Stimulated activated CD4-positive, alpha-beta T cell treated with anti-CD3 and anti-CD28 coated beads, Interleukin-15, amount 100 ng/mL, for 24 hours (primary cell): ENCODE measurements at places on chromosomes 1 and 21.
A peak's percentile ranks its signal among the peaks of the same experiment; 100 is the strongest.

GRCh38 chr1:27606708-27607238 lies 2.8 kb upstream of the AHDC1 start:
- DNase-seq, result no peak

DNA sequence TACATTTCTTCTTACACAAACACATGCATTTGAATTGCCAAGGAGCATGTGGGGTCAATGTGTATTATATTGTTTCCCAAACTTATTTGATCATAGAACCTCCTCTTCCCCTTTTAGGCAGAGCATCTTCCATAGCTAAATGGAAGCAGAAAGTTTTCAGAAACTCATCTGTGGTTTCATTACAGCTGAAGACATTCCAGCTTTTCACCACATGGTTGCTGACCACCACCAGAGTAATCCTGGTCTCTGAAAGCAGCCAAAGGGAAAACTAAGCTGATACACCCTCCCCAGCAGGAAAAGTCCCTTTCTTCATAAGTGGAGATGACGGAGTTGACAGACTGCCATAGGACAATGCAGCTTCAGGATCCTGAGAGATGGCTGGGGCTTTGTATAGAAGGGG lies 30.2 kb upstream of the OTUD3 start:
- DNase-seq, result no peak

- no peak for DNase-seq
Observed at GRCh38 chr1:216528816-216529215, 105.6 kb upstream of the USH2A start.

DNA sequence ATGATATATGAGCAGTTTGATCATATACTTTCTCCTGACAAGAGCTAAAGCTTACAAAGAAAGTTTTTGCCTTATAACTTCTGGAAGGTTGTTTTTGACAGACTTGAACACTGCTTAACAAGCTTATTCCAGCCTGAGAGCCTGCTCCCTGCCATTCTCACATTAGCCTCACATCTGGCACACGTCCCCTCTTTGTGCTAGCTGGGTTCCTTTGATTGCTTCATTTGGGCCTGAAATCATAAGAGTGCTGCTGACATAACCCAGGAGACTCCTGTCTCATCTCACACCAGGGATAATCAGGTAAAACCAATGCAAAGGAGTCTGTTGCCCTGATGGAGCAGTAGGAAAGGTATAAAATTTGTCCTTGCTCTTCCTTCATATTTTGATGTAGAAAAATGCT lies 1411.7 kb upstream of the B3GALT2 start:
- no peak for DNase-seq

- no peak for DNase-seq
Observed at GRCh38 chr1:95021805-95022643, 50.7 kb downstream of the ALG14 start.

- no peak for DNase-seq
Observed at GRCh38 chr1:89932598-89933364, 62.1 kb upstream of the ZNF326 start.

- no peak for DNase-seq
Observed at GRCh38 chr21:36149788-36150711, 6.6 kb upstream of the DOP1B start.

GRCh38 chr1:86852289-86852688 lies 61.6 kb downstream of the SELENOF start:
- no peak for DNase-seq

- no peak for DNase-seq
Observed at GRCh38 chr1:190832511-190832910, 354.8 kb upstream of the BRINP3 start.

DNA sequence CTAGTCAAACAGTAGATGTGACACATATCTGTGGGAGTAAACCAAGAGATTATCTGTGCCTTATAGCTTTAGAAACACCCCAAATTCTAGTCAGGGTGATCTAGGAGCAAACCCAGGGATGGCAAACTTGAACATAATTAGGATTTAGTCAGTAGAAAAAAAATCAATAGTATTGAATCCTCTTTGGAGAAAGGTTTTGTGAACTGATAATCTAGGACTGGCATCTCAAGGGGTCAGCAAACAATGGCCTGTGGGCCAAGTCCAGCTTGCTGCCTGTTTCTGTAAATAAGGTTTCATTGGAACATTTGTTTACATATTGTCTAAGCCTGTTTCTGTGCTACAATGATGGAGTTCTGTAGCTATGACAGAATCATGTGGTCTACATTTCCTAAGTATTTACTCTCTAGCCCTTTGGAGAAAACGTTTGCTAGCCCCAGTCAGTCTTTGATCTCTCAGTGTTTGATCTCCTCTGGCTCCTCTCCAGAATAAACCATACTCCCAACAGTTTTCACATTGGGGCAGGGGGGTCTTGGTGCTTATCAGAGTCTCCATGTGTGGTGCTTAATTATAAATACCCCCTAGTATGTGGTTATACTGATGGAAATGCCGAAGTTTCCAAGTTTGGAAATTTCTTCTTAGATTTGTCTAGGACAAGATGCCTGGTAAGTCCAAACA lies 385.8 kb downstream of the NTNG1 start:
- no peak for DNase-seq

GRCh38 chr1:168469690-168470089 lies 74.1 kb downstream of the XCL2 start:
- peak; percentile 55 for DNase-seq

- DNase-seq, result no peak
Observed at GRCh38 chr21:39850333-39850732, 16.9 kb upstream of the PCP4 start.

DNA sequence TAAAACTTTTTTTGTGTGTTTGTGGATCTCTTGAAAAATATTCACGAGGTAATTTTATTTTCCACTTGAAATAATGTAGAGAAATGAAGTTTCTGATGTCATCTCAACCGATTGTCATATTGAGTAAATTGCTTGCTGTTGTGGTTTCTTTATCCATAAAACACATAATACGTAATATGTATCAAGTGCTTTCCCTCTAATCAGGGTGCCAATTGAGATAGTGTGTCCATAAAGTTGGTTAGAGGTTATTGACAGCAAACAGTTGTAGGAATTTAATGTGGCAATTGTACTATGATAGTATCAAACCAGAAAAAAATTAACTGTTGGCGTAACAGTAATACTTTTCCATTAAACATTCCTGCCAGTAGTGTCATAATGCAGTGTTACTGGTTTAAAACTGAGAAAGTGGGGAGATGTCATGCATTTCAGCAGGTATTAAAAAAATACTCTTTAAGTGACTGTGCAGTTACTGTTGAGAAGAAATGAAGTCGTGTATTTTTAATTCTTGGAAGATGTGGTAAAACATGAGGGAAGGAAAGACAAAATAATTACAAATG lies 38.3 kb downstream of the USP25 start:
- DNase-seq, result no peak

DNA sequence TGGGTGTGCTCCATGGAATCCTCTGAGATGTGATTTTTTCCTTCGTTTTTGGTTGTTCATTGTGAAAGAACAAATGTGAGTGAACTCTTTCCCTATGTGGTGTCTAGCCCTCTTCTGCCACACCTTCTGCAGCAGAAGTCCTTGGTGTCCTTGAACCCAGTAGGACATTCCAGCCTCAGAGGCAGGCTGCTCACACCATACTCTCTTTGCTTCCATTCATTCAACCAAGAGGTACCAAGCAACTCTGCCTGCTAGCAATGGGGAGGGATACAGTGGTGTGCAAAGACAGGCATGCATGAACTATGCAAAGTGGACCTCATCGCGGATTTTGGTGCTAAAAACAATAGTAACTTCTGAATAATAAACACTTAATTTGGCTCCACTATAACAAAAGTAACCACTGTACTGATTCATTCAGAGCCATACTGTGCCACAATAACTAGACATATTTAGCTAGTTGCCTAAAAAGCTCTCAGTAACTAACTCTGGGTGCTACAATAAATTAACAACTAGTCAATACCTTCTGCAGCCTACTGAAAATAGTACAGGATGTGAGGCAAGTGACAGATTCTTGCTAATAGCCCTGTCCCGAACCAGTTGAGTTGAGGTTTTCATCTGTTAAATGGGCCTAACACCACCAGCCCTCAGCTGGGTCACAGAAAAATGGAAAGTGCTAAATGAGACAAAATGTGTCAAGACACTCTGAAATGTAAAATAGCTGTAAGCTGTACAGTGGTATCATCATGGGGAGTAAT lies 155.4 kb downstream of the SLC45A1 start:
- no peak for DNase-seq

- DNase-seq, result no peak
Observed at GRCh38 chr21:14591882-14592281, 45.8 kb upstream of the SAMSN1 start.

GRCh38 chr1:82162486-82163420 lies 362.0 kb downstream of the ADGRL2 start:
- no peak for DNase-seq

GRCh38 chr1:116735246-116735645 lies 19.0 kb upstream of the CD2 start:
- no peak for DNase-seq

GRCh38 chr1:204031098-204031710 lies 41.7 kb upstream of the SOX13 start:
- no peak for DNase-seq

DNA sequence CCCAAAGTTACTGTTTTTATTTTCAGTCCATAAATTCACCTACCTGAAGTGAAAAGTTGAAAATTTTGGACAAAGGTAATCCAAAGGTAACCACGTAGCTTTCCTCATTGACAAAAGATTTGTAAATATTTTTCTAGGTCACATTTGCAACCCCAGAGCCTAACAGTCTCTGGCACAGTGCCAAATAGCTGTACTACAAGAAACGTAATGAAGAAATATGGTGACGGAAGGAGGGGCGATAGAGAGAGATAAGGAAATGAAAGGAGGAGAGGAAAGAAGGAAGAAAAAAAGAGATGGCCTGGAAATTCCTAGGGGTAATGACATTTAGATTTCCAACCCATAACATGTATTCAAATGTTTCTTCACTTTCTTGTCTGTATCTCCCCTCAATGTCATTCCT lies 159.4 kb downstream of the BARHL2 start:
- no peak for DNase-seq

GRCh38 chr1:184052750-184053149 lies 1.2 kb downstream of the TSEN15 start:
- DNase-seq, result no peak

DNA sequence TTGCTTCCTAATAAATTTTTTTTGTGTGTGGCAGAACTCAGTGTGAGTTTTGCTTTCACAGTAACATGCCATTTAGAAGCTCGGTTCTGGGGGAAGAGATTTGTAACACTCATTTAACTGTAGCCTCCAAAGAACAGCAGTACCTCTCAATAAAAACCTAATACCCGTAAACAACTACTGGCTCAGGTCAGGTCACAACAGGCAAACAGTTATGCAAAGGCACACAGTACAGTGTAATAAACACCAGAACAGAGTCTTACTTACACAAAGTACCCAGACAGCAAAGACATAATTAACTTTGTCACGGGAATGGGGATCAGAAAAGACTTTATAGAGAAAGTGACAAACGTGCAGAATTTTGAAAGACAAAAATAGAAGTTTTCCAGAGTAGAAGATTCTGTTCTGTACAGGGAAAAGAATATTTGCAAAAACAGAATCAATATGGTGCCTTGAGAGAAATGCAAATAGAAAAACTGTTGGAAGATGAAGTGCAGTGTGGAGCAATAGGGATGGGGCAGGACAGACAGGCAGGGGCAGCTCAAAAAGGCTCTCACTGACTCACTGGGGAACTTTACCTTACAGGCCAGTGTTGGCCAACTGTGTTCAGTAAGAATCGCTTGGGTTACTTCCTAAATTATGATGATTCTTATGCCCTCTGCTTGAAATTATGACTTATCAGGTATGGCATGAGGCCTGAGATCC lies 38.8 kb downstream of the EGLN1 start:
- DNase-seq, result no peak

DNA sequence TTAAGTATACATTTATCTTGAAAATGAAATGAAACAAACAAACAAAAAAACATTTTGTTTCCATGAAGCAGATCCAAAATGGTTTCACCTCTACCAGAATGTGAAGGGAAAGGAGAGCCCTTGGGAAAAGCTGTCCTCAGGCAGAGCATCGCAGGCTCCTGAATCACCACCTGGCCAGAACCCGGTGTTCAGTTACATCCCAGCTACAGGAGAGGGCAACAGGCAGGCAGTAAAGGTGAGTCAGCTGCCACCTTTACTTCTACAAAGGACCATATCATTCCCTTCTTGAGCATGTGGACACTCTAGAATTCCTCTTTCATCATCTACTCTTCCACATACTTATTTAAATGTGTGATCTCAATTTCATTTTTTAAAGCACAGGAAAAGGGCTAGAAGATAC lies 151.2 kb downstream of the PIGK start:
- no peak for DNase-seq

- DNase-seq, result no peak
Observed at GRCh38 chr21:30437010-30437565, 3.0 kb upstream of the KRTAP15-1 start.

DNA sequence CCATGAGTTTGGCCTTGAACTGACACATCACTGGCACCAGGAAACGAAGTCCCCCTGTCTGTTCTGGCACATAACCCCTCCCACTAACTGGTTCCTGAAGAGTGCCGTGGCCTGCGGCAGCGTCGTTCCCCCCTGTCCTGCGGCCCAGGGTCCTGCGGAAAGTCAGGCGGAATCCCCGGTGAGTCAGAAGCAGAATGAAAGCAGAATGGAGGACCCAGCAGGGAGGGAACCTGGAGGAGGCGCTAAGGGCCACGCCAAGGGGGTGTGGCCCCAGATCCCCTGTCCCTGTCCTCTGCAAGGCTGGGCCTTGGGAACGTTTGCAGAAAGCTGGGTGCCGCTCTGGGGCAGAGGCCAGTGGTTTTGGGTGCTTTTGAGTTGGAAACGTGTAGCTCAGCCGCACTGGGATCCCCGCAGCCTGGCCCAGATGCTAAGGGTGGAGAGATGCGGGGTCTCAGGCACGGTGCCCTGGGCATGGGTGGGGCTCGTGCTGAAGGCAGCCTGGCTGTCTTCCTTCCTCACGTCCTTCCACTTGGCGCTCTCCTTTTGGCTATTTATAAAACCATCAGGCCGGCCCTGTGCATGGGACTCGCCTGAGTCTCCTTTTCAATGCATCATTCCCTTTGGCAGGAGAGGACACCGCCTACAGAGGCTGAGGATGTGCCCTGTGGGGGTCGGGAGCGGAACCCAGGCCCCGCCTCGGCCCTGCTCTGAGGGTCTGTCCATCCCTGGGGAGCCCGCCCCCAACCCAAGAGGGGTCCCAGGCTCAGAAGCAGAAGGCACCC lies 36.2 kb downstream of the TP73 start:
- DNase-seq, result no peak
